Stimulated activated CD4-positive, alpha-beta T cell treated with anti-CD3 and anti-CD28 coated beads, Interleukin-12 subunit alpha, Interleukin-12 subunit beta, amount 100 ng/mL, for 24 hours (primary cell): ENCODE measurements at places on chromosomes 4 and X.

- DNase-seq = no peak
These were observed 111.9 kb downstream of the SORBS2 start for GRCh38 chr4:185700048-185700447.

- peak; percentile 72 for DNase-seq
These were observed 18.5 kb upstream of the PIM2 start for GRCh38 chrX:48937054-48937907.

GRCh38 chr4:150164055-150164454, 85.8 kb downstream of the DCLK2 start:
- DNase-seq = no peak

- no peak for DNase-seq
These were observed 126.6 kb downstream of the TET2 start for GRCh38 chr4:105273230-105273629.

DNA sequence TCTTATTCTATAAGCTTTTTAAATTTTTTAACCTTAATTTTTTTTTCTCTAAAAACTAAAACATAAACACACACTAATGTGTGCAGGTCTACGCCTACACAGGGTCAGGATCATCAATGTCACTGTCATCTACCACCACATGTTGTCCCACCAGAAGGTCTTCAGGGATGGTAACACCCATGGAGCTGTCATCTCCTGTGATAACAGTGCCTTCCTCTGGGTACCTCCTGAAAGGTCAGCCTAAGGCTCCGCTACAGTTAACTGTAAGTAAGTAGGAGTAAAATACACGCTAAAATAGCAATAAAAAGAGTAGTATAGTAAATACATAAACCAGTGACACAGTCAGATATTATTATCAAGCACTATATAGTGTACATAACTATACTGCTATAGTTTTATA, 45.9 kb upstream of the GPRIN3 start:
- DNase-seq = no peak
